ENCODE measurements at places on chromosomes 7 and 10.

DNA sequence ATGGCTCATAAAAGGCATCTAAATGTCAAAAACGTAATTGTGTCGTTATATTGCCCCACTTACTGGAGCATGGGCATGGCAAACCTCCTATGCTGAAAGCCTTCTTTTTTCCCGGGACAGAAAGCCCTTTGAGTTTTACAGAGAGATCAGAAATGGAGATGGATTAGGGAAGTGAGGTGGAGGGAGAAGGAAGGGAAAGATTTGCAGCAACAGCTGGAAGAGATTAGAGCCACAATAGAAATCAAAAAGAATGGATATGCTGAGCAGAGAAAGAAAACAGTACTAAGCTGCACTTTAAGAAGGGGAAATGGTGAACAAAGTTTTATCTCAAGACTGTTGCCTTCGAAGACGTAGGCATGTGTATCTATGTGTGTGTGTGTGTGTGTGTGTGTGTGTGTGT is 97.2 kb upstream of the PCGF5 start:
- no peak for DNase-seq

DNA sequence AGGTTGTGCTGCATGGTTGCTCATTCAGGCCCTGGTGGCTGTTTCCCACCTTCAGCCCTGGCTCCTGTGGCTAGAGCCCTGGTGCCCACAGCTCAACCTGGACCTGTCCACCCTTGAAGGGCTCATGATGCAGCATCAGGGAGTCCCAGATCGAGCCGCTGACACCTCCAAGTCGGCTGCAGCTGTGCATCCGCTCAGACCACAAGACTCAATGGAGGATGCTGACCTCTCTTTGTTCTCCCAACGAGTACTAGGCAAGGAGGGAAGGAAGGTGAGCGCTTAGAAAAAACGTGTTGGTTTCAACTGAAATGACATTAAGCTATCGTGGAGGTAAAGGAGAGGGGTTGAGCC is 9.5 kb upstream of the C10orf95 start:
- no peak for DNase-seq

GRCh38 chr10:89085153-89085552 is 94.6 kb downstream of the FAS start:
- no peak for DNase-seq

GRCh38 chr7:139543801-139544603 is 20.5 kb downstream of the CLEC2L start:
- no peak for DNase-seq

- no peak for DNase-seq
These were observed 673.7 kb downstream of the MAGI2 start for GRCh38 chr7:78779788-78780187.

DNA sequence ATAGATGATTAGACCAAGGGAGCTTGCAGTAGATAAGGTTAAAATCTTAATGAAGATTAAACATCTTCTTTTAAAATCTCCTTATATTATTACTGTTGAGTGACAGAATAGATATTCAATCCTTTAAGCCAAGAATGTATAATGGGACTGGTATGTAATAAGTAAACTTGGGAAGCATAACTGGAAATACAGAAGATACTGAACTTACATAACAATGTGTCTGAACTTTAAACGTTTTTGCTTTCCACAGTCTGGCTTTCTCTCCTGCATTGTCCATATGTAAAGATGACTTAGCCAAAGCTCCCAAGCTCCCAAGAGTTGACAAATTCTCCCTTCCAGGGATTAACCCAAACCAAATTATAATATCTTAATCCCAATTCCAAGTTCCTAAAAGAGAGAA is 129.8 kb downstream of the KCND2 start:
- DNase-seq, result no peak

GRCh38 chr10:69434169-69434568 is 17.1 kb upstream of the TSPAN15 start:
- DNase-seq, result no peak

DNA sequence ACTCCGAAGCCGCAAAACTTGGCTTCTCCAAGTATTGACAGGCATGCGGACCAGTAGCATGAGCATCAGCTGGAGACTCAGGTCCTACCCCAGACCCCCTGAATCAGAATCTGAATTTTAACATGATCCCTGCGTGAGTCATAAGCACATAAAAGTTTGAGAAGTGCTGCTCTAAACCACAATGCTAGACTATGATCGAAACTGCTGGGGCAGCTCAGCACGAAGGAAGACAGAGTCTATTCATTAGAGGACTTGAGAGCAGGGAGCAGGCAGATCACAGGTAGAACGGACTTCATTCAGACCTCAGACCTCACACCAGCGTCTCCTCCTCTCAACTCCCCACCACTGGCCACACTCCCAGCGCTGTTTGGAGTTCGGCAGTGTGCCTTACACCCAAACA is 16.9 kb downstream of the CAMK2G start:
- DNase-seq, result no peak

DNA sequence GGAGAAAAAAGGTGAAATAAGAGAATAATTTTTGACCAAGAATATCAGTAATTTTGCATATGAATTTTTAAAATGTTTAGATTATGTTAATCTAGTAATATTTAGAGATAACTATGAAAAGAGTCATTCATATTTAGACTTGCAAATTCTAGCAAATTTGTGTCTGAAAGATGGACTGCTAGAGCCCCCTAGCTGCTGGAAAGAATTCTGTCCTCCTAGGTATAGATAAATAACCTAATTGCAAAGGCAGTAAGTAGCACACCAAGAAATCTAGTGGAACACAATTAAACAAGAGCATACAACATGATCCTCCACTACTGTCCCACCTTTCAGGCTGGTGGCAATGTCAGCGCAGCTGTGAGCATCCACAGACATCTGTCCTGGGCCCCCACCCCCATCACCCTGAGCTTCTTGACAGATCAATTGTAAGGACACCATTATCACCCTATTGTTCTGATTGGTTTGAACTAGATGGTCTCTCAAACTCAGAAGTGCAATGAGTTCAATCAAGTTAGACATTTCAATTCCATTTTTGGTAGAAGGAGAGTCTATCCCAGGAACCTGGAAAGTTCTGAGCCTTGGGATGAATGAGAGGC is 15.0 kb upstream of the GFRA1 start:
- DNase-seq, result no peak

GRCh38 chr7:99990460-99990852 is 14.6 kb upstream of the AZGP1 start:
- no peak for DNase-seq

DNA sequence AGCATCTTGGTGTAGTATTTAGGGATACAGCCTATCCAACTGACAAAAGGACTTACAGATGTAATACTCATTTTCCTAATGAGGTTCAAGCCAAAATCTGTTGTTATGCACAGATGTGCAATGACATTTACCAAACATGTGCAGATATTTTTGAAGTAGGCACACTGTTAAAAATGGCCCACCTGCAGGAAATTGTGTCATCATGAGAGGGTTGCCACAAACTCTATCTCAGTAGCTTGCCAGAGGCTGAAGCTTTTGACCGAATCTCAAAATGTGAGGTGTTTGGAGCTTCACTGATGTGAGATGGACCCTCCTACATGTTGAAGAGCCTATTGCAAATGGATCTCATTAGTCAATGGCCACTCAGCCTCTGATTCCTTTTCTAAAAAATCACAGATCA is 89.7 kb upstream of the CSTF2T start:
- no peak for DNase-seq

- DNase-seq, result no peak
These were observed 63.2 kb downstream of the KAT6B start for GRCh38 chr10:74889662-74889998.

GRCh38 chr7:101450064-101450463 is 87.4 kb downstream of the COL26A1 start:
- no peak for DNase-seq

GRCh38 chr10:80471001-80471400 is 16.9 kb downstream of the TSPAN14 start:
- DNase-seq, result no peak

DNA sequence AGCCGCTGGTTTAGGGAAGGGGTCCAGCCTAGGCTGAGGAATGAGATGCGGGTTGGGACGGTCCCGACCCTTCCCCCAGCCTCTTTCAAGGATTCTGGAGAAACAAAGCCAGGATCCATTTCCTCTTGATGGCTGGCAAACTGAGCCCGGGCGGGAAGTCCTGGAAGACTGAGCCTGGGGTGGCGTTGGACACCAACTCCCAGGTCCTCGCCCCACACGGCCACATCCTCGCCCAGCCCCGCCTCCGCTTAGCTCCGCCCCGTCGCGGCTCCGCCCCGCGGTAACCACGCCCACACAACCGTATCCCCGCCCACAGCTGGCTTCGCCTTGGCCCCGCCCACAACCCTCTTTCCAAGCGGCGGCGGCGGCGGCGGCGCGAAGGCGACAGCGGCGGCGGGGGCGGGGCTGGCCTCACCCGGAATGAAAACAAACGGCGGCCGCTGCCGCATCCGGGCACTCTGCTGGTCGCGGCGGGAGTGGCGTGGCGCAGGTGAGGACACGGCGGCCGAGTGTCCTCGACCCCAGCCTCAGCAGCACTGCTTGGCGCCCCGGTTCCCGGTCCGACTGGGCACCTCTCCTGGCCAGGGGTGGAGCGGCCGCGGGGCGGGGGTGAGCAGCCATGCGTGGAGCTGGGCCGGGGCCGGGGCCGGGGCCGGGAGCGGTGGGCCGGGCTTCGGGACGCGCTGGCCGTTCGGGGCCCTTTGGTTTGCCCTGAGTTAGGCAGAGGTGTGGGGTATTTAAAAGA is at the start of gene NUB1:
TSS of gene NUB1 (plus strand) at position 456 of the 745 bp plus-strand sequence. CDS start 3,538 bp downstream, outside the sequence.
- peak; percentile 48 for DNase-seq

- DNase-seq, result peak; percentile 13
These were observed 339.8 kb upstream of the LRRTM3 start for GRCh38 chr10:66586073-66586472.

DNA sequence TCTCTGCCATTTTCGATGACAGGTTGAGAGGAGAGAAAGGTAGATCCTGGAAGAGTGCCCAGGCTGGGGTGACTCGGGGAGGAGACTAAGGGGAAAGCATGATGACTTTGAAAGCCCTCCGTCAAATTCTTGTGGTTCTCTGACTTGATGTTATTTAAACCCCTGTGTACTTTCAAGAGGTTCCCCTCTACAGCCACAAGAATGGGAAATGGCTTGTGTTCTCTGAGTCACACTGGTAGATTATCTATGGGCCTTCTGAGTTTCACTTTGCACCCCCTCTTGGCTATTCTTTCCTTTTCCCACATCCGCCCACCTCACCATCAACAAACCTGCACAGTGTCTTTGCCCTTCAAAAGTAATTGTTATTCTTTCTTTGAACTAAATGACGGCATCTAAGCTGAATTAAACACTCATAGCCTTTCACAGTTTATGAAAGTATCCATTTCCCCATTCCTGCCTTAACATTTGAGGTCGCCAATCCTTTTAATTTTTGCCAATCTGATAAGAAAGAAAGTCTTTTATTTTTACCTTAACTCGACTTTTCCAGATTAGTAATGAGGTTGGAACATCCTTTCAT is 24.1 kb downstream of the PRF1 start:
- DNase-seq, result no peak

GRCh38 chr7:75879771-75880184 is 944 bp downstream of the RHBDD2 start:
- no peak for DNase-seq

- DNase-seq, result peak; percentile 1
These were observed 43.4 kb downstream of the BPGM start for GRCh38 chr7:134690016-134690415.

GRCh38 chr7:42198296-42198695 is 38.7 kb downstream of the GLI3 start:
- no peak for DNase-seq

- DNase-seq, result peak; percentile 68
These were observed 682.5 kb downstream of the LRMDA start for GRCh38 chr10:76113952-76114351.

DNA sequence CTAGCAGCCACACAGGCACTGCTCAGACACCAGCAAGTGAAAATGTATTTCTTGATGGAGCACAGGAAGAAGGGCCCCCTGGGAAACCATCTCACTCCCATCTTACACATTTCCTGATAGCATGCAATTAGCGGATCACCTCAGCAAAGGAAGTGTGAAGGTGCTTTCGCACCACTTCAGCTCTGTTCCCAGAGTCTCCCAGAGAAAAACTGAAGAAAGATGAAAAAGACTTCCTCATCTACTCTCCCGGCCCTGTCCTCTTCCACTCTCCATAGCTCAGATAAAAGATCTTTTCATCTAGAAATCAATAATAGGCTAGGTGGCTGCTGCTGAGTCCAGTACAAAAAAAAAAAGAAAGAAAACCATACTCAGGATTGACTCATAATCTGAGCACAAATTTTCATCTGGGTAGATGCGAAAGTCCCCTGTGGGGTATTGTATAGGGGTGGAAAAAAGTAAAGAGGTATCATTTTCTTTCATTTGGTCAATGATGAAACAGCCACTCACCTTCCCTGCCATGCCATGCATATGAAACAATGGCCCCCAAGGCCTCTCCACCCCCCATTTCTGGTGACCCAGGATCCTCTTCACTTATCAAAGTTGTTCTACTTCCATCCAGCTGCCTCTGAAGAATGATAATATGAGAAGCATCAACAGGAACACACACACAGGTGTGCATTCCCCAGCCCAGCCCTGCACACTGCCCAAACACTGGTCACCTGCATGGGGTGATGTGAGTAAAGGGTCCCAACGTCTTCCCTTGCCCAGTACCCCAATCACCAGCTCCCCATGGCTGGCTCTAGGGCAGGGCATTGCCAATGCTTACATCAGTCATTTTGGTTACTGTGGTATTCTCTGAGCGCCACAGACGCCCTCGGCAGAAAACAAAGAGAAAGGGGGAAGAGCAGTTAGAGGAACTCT is 48.8 kb upstream of the DGKI start:
- no peak for DNase-seq

- no peak for DNase-seq
These were observed 4.4 kb downstream of the OPN4 start for GRCh38 chr10:86658751-86659150.

DNA sequence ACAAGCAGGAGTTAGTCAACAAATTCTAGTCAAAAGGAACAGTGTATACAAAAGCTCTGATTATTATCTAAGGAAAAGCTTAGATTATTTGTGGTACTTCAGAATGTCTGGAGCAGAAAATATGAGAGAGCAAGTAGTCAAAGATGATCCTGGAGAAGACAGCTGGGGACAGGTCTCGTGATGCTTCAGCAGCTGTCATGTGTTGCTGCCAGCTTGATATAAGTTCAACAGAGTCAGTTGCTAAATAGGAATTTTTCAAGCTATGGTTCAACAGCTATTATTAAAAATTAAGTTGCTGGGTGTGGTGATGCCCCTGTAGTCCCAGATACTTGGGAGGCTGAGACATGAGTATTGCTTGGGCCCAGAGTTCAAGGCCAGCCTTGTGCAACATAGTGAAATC is 240.0 kb upstream of the RHOBTB1 start:
- DNase-seq, result no peak

Measured in NCI-H446 treated with DMSO at 0.1 percent for 48 hours (cell line).